ENCODE measurements at places on chromosomes 7 and 10.

GRCh38 chr7:27100694-27101170, 1.8 kb downstream of the HOXA2 start:
- no peak for DNase-seq

- DNase-seq: no peak
Observed at GRCh38 chr7:73890555-73891147, 29.7 kb downstream of the TMEM270 start.

DNA sequence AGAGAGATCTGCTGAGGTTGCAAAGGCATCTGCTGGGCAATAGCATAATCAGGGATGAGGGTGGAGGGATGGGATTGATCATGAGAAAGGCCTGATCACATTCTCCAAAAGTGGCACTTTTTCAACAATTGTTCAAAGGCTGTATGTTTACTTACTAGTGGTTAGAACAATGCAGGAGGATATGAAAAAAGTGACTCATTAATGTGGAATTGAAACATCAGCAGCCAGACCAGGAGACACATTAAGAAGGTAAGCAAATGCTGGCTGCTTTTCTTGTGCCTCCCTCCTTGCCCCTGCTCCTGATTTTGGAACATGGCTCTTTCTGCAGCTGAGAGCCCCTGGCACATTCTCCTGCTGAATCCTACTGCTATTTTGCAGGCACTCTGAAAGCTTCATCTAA, 63.5 kb downstream of the FAM204A start:
- no peak for DNase-seq

DNA sequence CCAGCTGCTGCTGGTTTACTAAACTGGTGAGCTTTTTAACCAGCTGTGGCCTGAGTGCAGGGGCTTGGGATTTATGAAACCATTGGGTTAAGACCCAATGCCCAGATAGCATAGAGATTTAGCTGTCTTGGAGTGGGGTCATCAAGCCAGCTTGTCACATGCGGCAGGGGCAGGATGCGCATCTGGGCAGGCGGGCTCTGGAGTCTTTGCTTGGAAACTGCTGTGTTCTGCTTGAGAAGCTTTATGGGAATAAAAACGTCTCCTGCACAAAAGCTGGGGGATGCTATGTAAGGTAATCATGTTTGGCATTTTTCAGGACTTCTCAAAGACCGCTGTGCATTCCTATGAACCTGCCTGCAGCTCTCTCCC, 136.3 kb downstream of the MAPK8 start:
- DNase-seq: no peak

GRCh38 chr10:47449102-47449978, 34.6 kb downstream of the ANXA8 start:
- no peak for DNase-seq

DNA sequence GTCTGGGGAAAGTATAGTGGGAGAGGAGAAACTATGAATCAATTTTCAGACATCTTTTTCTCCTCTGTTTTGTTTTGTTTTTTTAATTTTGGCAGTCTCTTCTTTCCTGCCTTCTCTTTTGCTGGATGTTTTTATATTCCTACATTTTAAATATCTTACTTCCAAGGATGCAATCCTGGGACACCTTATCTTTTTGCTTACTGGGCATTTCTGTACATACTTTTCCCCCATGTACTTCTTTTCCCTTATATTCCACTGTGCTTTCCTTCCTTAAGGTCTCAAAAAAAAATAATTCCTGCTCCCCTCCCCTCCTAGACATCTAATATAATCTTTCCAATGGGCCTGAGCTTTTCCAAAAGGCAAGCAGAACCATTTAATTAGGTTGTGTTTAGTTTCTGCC, 701.1 kb downstream of the NRG3 start:
- no peak for DNase-seq

DNA sequence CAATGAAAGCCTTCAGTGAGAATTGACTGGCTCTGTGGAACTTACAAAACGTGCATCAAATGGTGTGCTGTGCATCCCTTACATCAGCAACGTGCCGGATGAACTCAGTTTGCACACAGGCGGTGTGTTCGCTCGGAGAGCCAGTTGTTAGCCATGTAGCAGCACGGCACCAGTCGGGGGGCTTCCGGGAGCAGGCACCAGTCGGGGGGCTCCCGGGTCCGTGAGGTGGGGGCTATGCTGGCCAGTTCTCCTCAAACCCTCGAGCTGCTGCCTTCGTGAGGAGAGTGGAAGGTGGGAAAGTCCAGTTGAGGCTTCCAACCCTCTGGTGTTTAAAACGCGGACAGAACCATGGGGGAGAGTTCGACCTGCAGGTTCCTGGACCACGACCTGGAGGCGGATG, 34.9 kb upstream of the UTF1 start:
- DNase-seq: no peak

- DNase-seq: no peak
Observed at GRCh38 chr10:48333856-48334255, 27.4 kb downstream of the MAPK8 start.

- DNase-seq: no peak
Observed at GRCh38 chr7:3673524-3673923, 372.5 kb downstream of the SDK1 start.

GRCh38 chr7:37056234-37056912, 332.1 kb upstream of the AOAH start:
- DNase-seq: no peak

- DNase-seq: no peak
Observed at GRCh38 chr10:117609796-117610170, 67.2 kb downstream of the EMX2 start.

DNA sequence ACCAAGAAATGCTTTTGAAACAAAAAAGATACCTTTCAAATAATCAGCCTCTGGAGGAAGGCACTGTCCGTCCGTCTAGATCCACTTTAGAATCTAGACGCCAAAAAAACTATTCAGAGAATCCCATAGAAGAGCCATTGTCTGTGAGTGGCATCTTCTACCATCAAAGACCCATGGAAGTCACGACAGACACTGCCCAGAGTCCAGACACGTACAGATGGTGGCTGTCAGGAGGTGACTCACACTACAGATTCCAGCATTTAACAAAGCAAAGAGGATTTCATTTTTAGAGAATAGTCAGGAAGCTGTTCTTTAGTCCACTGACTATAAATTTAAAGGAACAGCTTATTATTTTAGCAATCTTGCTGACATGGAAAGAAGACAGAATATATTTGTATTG, 11.7 kb downstream of the C1QL3 start:
- no peak for DNase-seq

DNA sequence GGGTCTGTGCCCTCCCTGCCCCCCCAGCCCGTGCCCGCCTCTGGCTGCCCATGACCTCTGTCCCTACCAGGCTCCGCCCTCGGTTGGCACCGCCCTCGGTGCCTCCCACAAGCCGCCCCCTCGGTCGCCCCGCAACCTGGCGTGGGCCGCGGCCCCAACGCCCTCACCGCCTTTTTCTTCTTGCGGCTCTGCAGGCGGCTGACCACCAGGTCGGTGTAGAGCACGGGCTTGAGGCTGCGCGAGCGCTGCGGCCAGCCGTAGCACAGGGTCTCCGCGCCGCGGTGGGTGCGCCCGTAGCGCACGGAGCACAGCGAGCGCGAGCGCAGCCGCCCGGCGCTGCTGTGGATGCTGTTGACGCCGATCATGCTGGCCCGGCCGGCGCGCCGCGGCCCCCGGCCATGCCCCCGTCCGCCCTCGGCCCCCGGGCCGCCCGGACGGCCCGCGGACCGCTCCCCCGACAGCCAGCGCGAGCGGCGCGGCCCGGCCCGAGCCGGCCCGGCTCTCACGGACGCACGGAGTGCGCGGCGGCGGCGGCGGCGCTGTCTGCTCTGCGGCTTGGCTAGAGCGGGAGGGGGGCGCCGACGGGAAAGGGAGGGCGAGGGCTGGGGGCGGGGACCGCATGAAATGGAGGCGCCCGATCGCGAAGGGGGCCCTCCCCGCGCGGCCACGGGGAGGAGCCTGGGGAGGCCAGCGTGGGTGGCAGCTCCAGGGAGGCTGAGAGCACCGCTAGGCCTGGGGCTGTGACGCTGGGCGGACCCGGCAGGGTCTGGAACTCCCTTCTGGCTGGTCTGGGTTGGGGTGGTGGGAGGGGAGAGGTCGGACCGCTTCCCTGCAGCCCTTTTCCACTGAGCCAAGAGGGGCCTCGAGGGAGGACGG, 9.6 kb downstream of the PSD start:
- no peak for DNase-seq

- DNase-seq: no peak
Observed at GRCh38 chr10:16848562-16849154, 31.4 kb upstream of the RSU1 start.

- peak; percentile 21 for DNase-seq
Observed at GRCh38 chr7:33590916-33591315, 314.4 kb upstream of the BMPER start.

GRCh38 chr10:5596611-5597341, 69.6 kb downstream of the ASB13 start:
- DNase-seq: no peak

GRCh38 chr10:62112300-62112699, 156.3 kb downstream of the RTKN2 start:
- DNase-seq: no peak

- DNase-seq: no peak
Observed at GRCh38 chr10:78420946-78421735, 387.5 kb downstream of the RPS24 start.

DNA sequence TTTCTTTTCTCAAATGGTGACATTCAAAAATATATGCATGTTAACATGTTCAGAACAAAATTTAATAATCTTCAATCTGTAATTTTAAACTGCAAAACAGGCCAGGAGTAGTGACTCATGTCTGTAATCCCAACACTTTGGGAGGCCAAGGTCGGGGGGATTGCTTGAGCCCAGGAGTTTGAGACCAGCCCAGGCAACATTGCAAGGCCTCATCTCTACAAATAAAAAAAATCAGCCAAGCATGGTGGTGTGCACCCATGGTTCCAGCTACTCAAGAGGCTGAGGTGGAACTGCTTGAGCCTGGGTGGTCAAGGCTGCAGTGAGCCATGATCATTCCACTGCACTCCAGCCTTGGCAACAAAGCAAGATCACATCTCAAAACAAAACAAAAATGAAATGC, 394.3 kb downstream of the PARD3 start:
- DNase-seq: no peak

DNA sequence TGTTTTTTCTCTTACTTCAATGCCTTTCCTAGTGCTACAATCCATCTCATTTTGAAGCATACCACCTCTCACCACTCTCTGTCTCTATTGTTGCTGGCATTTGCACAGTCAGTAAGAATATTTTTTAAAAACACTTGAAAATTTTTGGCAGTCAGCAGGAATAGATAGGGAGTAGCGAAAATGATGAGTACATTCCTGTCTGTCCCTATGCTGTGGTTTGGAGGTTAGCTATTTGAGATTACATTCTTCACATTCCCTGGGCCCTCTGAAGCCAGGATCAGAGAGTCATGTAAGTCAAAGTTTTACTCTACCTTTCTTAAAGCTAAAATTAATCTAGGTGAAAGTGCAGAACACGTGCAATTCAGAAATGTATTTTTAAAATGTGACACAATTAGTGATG, 53.0 kb upstream of the MAGI2 start:
- peak; percentile 26 for DNase-seq

- no peak for DNase-seq
Observed at GRCh38 chr10:34236931-34237330, 578.2 kb downstream of the PARD3 start.

- no peak for DNase-seq
Observed at GRCh38 chr10:5816170-5816569, 2.9 kb upstream of the GDI2 start.

GRCh38 chr7:36682102-36682501, 42.2 kb downstream of the AOAH start:
- DNase-seq: no peak

- DNase-seq: no peak
Observed at GRCh38 chr10:129497013-129497412, 30.0 kb downstream of the MGMT start.

DNA sequence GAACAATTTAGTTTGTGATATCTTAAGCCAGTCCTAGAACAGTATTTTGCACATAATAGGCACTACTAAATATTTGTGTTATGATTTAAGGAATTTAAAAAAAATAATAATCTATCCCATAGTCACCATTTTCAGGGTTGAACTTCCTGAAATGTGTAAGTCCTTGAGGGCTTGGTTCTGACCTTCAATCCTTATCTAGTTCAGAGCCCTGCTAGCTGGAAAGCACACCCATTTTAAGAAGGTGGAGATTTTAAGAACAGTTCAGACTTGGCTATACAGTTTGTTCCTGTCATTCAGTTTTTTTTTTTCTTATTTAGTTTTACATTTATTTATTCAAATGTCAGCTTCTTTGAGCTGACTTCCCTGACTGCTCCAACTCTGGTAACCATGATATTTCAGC, 183.4 kb upstream of the MAGI2 start:
- no peak for DNase-seq

DNA sequence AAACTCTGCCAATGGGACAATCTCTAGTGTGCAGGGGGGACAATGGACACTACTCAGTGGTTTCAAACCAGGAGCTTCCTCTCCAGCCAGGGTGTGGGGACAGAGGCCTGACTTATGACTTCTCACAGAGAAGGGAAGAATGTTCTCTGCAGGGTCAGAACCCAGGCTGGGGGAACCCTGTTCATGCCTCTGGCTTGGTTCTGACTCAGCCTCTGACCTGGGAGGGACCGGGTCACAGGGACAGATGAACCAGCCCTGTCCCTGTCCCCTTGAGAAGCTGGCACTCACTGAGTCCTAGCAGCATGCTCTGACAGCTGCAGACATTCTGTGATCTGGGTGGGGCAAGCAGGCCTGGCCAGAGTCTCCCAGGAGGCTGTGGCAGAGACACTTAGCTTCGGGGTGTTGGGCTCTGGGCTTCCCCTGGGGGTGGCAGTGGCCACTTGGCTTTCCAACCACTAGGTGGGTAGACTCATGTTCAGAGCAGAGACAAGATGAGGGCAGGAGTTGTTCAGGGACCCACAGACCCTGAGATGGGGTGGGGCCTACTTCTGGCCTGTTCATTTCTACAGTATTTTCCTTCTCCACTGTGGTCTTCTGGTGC, 13.6 kb downstream of the TSPAN15 start:
- no peak for DNase-seq

- no peak for DNase-seq
Observed at GRCh38 chr10:59905731-59906416, 482 bp downstream of the CCDC6 start.

DNA sequence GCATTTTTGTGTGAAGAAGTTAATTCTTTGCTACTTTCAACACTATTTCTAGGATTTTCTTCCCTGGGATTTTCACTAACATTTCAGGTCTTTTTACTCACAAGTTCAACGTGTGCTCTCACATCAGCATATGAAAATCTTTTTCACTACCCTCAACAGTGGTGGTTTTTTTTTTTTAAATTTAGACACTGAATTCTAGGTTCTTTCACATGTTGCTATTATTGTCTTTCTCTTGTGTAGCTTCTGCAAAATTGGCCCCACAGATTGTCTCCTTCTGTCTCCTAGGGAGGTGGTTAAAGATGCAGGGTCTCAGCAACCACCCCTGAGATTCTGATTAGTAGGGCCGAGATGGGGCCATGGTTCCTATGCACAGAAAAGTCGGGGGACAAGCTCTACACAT, 165.0 kb upstream of the GPR26 start:
- DNase-seq: no peak

GRCh38 chr10:72075376-72076115, 12.8 kb downstream of the SPOCK2 start:
- no peak for DNase-seq
